RWPE2 (cell line): ENCODE measurements at places on chromosomes 16 and 17.

- peak; percentile 98 for DNase-seq
Observed at GRCh38 chr17:77254951-77255825, 114.4 kb downstream of the SEC14L1 start.

DNA sequence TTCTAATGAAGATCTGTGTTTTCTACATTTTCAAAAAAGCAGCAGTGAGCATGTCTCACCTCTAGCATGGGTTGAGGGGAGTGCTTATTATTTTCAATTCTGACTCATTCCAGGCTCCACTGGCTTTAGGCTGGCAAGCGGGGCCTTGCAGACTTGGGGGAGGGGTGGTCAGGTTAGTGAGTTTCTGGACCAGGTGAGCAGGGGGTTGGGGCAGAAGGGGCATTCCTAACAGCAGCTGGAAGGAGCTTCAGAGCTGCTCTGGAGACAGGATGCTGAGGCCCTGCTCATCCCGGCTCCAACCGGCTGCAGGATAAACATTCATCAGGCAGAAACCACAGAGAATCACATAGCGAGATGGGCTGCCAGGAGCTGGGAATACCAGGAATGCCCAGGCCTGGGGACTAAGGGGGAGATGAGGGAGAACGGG lies 10.5 kb upstream of the KRT19 start:
- no peak for DNase-seq

GRCh38 chr16:88406096-88407041 lies 23.6 kb downstream of the ZNF469 start:
- DNase-seq: no peak

- no peak for DNase-seq
Observed at GRCh38 chr17:44547625-44548267, 9.5 kb upstream of the FZD2 start.

DNA sequence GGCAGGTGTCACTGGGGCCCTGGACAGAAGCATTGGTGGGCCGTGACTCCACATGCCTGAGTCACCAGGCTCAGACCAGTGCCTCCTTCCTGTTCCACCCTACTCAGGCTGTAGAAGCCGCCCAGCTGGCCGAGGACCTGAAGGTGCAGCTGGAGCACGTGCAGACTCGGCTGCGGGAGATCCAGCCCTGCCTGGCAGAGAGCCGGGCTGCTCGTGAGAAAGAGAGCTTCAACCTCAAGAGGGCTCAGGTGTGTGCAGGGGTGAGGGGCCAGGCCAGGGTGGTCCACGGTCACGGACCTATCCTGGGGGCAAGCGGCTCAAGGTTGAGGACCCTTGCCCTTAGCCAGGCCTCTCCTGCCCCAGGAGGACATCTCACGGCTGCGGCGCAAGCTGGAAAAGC lies 9.6 kb downstream of the RNF40 start:
- DNase-seq: peak; percentile 44

DNA sequence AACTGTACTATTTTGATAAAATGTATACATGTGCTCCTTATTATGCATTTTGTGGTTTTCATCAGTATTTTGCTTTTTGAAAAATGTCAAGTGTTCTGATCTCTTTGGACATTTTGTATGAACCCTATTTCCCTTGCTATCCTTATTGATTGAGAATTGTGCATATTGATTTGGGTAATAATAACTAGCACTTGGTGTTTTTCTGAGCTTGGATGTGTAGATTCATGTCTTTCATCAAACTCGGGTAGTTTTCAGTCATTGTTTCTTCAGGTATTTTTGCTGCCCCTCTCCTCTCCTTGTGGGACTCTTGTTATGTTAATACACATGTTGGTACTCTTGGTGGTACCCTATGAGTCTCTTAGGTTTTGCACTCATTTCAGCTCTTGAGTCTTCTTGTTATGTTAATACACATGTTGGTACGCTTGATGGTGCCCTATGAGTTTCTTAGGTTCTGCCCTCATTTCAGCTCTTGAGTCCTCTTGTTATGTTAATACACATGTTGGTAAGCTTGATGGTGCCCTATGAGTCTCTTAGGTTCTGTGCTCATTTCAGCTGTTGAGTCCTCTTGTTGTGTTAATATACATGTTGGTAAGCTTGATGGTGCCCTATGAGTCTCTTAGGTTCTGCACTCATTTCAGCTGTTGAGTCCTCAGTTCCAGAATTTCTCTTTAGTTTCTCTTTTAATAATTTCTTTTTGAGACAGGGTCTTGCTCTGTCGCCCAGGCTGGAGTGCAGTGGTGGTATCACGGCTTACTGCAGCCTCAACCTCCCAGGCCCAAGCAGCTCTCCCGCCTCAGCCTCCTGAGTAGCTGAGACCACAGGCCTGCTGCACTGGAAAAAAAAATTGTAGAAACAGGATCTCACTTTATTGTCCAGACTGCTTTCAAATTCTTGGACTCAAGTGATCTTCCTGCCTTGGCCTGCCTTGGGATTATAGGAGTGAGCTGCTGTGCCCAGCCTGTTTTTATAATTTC lies 19.3 kb downstream of the ZNF750 start:
- DNase-seq: no peak

- no peak for DNase-seq
Observed at GRCh38 chr17:45900136-45900535, 5.8 kb downstream of the MAPT start.

DNA sequence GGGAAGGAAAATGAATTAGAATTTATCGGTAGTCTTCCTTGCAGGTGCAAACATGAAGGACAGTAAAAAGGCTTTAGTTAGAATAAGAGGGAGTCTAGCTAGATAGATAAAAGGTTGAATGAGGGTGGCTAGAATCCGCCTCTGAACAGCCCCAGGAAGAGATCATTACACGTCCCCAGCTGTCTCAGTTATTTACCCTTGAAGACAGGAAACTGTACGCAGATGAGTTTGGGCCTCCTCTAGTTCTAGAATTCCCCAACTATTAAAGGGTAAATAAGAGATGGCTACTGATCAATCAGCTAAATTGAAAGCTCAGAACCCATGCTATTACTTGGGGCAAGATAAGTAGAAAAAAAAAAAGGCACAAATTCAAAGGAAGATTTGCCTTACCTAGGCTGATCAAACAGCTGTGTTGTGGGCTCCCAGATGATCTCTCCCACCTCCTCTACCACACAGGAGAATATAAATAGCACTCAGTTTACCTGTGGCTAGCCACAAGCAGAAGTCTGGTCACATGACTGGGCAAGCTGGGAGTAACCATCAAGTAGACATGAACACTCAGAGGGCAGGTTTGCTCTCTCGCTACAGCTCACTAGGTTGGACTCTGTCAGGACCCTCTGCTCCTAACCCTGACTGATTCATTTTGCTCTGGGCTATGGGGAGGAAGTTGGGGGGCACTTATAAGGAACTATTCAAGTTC lies 17.0 kb downstream of the FAM117A start:
- no peak for DNase-seq

DNA sequence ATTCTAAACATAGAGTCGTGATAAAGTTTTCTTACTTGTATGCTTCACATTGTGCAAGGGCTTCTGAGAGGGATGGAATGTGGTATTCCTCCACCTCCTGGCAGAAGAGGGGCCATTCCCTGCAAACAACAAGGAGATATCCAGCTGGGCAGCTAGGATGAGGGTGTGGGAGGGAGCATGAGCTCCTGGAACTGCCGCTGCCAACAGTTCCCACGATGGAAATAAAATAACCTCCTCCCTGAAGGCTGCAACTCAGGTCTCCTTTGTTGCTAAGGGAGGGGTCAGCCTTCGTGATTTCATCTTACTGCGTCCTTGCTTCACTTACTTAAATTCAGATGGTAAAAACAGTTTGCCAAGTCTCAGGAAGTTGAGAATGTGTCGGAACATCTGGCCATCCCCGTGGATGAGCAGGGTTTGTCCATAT lies 15.6 kb downstream of the PLEKHG4 start:
- DNase-seq: no peak

DNA sequence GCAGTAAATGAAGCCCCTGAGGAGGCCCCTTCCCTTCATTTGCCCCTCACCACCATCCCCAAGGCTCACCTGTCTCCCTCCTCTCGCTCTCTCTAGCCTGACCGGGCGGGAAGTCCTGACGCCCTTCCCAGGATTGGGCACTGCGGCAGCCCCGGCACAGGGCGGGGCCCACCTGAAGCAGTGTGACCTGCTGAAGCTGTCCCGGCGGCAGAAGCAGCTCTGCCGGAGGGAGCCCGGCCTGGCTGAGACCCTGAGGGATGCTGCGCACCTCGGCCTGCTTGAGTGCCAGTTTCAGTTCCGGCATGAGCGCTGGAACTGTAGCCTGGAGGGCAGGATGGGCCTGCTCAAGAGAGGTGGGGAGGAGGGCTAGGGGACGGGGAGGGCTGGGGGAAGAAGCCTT lies 21.0 kb downstream of the WNT9B start:
- DNase-seq: no peak

- DNase-seq: no peak
Observed at GRCh38 chr17:28724500-28725165, 1.4 kb downstream of the TLCD1 start.

DNA sequence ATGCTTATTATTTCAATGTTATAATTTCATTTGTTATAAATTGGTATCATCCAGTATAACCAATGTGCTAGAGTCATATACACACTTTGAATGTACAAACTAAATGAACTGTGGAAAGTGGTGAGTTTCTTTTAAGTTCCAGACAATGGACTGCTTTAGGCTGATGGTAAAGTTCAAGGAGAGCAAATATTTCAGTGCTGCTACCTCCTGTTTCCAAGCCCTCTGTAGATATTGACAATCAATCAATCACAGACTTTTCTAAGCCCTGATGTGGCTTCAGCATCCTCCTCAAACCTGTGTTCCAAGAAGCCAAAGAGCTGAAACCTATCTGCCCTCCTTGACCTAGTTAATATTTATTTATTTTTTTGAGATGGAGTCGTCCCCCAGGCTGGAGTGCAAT lies 28.2 kb upstream of the SREBF1 start:
- DNase-seq: no peak

GRCh38 chr16:12781777-12782176 lies 21.9 kb downstream of the CPPED1 start:
- DNase-seq: no peak

GRCh38 chr17:41026715-41027471 lies at the start of gene KRTAP1-5:
KRTAP1-5 (minus strand) TSS chr17:41027208; CDS start chr17:41027155, 53 bp downstream.
- DNase-seq: no peak

DNA sequence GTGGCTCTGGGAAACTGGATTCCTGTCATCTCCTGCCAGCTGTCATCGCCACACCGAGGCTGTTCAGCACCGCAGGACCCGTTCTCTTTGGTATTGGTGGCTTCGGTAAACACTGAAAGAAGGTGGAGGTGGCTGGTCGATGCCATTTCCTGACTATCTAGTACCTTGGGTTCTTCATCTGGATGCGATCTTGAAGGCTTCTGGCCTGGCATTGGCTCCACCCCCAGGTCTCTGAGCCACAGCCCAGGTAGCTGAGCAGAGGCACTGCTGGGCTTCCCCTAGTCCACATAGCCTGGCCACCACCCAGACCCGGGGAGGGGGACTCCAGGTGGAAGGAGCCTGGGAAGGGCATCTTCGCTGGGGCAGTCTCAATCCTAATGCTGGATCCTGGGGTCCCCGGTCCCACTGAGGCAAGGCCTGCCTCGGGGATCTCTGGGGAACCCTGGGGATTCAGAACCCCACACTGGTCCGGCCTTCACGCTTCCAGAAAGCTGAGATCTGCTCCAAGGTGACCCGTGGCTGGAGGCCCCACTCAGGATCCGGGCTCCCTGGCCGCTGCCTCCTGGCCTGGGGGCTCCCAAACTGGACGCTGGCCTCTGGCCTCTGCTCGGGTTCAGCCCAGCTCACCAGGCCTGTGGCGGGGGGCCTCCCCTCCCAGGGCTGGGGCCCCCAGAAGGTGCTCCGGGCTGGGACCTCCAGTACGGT lies 1.8 kb downstream of the C16orf54 start:
- no peak for DNase-seq

DNA sequence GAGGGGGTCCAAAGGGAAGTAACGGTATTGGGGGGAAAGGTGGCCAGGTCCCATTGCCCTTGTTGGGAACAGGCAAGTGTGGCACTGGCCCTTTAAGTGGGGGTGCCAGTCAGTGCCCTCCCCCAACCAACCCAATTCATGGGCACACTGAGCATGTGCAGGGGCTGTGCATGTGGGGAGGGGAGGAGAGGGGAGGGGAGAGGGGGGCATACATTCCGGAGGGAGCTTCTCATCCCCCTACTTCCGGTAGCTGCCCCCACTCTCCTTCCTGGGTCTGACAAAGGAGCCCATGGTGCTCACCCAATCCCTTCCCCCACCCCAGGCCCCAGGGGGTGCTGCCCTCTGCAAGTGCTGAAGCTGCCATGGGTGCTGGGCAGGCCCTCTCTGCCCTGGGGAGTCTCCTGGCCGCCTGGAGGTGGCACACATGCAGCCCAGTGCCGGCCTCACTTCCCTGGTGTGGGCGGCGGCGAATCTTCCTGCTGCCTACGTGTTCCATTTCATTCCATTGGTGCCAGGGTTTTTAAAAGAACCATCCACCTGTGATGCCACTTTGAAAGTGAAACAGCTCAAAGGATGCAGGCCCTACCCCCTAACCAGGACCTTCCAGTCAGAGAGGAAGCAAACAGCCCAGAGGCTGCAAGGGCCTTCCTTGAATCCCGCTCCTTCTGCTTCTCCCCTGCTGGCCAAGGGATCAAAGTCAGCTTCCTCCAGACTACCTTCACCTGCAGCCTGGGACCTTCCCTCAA lies 11.0 kb downstream of the HEXIM2 start:
- peak; percentile 98 for DNase-seq

DNA sequence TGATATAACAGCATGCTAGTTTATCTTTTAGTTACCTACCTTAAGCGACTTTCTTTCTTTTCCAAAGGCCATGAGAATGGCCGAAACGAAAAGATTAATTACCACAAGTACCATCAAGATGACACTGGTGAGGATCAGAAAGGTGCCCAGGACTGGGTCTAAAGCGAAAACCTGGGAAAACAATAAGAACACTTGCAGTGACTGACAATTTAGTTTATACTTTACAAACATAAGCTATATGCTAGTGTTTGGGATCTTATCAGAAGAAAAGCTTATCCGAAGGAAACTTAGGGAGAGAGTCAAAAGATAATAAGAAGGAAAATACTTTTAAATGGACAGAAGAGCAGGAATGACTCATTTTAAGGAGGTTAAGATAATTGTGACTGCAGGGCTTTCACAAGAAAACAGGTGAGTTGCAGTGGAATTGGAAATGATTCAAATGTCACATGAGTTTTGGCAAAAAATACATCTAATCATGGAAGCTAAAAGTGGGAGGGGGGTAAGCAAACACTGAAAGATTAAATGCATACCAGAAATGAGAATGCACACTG lies 34.8 kb downstream of the IST1 start:
- DNase-seq: no peak

- no peak for DNase-seq
Observed at GRCh38 chr16:84218956-84219355, 20.9 kb downstream of the KCNG4 start.

DNA sequence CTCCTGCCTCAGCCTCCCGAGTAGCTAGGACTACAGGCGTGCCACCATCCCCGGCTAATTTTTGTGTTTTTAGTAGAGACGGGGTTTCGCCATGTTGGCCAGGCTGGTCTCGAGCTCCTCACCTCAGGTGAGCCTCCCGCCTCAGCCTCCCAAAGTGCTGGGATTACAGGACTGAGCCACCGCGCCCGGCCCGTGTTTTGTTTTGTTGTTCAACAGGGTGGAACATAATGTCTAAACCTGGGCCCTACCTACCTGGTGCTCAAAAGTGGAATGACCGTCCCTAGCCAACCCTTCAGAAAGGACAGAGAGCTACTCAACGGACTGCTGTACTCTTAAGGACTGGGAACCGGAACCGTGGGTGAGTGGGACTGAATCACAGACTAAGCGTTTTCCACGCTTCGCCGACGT lies 772 bp upstream of the KIF22 start:
- no peak for DNase-seq

- no peak for DNase-seq
Observed at GRCh38 chr17:51850201-51850600, 308.3 kb downstream of the CA10 start.
